ENCODE measurements at places on chromosomes 6 and 20.

GRCh38 chr6:116265041-116265829 lies 11.4 kb upstream of the TSPYL4 start:
- DNase-seq, result no peak

DNA sequence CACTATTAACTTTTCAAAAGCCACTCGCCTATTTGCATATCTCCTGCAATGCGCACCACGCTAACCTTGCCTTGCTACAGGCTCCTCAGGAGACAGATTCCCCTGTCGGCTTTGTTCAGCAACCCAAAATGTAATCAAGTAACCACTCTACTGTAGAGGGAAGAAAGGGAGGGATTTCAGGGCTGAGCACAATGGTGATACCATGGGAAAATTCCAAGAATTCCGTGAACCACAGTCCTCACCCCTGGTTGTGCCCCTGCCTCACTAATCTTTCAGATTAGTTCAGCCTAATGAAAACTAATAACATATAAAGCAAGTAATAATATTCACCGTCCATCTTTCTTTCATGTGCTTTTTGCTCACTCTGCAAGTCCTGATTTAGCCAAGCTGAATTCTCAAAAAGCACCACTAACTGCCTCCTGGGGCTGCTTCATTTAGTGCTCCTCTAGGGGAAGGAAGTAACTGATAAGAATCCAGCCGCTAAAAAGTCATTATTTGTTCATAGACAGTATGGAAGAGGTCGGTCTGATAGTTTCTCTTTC lies 6.6 kb downstream of the CITED2 start:
- DNase-seq, result peak; percentile 74

DNA sequence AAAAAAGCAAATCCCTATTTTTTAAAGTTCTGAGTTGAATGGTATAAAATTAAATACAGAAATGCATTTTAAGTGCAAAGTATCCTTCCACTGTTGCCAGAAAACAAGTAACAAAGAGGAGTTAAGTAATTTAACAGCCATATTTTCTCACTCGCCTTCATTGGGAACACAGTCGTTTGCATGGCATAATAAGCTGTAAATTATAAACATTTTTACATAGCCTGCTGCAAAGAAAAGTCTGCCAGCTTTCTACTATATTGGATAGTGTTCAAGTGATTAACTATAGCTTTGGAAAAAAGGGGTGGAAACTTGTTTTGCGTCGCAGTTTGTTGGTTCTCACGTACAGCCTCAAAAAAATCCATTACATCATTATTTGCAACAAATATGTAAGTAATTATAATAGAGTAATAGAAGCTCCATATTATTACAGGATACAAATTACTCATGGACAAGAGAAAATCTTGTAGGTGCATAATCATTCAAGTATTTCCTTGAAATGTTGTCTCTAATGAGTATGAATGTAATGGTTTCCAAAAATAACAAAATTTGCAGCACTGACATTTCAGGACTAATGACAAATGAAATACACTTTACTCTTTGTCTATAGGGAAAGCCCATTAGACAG lies 139.3 kb downstream of the PDSS2 start:
- DNase-seq, result no peak

GRCh38 chr20:10978713-10979112 lies 304.9 kb upstream of the JAG1 start:
- no peak for DNase-seq

GRCh38 chr6:150408842-150409241 lies 40.0 kb downstream of the IYD start:
- DNase-seq, result no peak

- DNase-seq, result peak; percentile 50
Observed at GRCh38 chr20:21571841-21572690, 58.2 kb upstream of the NKX2-2 start.

GRCh38 chr6:2632368-2632767 lies 118.4 kb downstream of the MYLK4 start:
- DNase-seq, result no peak

DNA sequence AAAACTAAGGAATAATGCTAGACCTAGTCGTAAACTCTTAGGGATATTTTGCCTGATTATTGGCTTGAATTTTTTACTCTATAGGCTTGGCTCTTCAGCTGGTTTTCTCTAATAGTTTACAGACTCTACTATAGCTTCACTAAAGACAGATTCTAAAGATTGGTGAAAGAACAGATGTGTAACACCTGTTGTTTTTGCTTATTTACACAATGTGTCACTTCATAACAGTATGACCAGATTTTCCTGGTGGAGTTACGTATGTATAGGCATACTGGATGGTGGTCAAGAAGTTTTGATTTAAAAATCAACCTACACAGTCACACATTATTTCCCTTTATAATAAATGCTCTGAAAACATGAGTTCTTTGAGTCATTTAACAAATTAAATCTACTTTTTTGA lies 4.8 kb downstream of the COL19A1 start:
- no peak for DNase-seq

DNA sequence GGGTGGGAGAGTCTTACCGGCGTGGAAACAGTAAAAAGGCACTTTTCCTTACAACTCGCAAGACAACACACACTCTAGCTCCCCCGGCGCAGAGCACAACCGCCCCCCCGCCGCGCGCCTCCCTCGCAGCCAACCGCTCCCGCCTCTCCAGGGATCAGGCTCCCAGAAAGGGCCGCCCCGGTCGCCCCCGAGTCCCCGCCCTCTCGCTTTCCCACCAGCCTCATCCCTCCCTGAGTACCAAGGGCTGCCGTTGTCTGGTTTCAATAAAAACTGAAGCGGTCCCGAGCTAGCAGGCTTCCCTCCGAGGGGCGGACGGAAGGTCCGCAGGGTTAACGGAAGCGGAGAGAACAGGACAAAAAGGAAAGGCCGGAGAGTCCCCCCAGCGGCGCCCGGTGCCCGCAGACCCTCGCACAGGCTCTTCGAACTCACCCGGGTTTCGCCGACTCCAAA lies 804 bp downstream of the ELOVL5 start:
- peak; percentile 85 for DNase-seq

- no peak for DNase-seq
Observed at GRCh38 chr6:167851370-167851952, 24.8 kb downstream of the AFDN start.

GRCh38 chr20:42095221-42095620 lies 477.0 kb upstream of the CHD6 start:
- DNase-seq, result no peak

- DNase-seq, result peak; percentile 48
Observed at GRCh38 chr6:44075647-44076355, 51.5 kb downstream of the MRPL14 start.

GRCh38 chr6:111207141-111207858 lies 120.0 kb downstream of the SLC16A10 start:
- no peak for DNase-seq

DNA sequence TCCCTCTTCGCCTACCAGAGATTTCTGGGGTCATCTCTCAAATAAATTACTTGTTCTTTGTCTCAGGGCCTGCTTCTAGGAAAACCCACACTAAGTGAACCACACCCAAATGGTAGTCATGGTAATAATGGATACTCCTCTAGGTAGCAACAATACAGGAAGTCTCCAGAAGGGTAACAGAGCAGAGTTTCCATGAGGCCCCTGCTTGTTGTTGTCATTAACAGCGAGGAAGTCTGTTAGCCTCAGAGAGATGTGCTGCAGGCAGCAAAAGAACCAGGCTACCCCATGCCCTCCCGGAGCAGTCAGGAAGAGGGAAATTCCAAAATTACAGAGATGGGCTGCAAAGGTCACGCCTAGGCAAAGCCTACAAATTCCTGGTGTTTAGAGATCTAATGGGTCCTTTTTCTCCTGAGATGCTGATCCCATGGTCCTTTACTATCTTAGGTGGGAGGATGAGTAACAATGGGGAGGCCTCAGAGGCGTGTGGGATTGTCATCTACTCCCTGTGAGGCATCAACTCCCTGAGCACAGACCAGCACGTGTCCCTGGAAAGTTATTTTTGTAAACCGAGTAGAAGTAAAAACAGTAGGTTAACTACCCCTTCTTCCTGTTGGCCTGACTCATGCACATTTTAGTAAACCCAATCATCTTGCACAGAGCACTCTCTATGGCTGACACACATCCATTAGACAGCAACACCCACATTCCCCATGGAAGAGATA lies 10.1 kb downstream of the ISM1 start:
- no peak for DNase-seq

- no peak for DNase-seq
Observed at GRCh38 chr6:120214088-120214499, 864.5 kb upstream of the MAN1A1 start.

GRCh38 chr6:168192901-168193815 lies 114.1 kb upstream of the FRMD1 start:
- peak; percentile 29 for DNase-seq

DNA sequence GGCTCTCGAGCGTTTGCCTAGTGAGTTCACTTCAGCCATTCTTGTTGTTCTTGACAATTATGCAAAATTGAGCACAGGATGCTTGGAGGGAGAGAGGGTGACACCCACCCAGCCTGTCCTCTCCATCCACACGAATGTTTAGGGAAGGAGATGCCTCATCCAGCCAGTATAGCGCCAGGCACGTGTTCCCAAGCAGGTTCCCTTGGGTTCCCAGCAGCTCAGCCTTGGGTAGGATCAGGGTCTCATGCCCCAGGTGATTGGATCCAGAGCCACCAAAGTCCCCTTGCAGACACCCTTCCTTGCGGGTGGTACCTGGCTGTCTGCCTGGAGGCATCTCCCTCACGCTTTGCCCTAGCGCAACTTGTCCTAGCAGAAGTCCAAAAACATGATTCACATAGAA lies 394.9 kb downstream of the CDH4 start:
- DNase-seq, result no peak

GRCh38 chr20:39429726-39430125 lies 467.6 kb downstream of the DHX35 start:
- no peak for DNase-seq

GRCh38 chr6:5667737-5668136 lies 339.0 kb downstream of the NRN1 start:
- DNase-seq, result no peak

- DNase-seq, result no peak
Observed at GRCh38 chr6:110999634-111000270, 17.9 kb downstream of the RPF2 start.

DNA sequence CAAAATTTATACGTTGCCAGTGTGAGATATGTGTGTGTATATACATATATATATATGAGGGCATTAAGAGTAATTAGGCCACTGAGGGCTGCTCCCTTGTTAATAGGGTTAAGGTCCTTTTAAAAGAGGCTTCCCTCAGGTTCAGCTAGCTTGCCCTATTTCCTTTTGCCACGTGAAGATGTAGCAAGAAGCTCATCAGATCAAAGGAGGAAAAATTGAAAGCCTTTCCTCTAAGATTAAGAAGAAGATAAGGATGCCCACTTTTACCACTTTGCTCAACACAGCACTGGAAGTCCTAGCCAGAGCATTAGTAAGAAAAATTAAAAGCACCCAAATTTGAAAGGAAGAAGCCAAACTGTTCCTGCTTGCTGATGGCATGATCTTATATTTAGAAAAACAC lies 33.2 kb upstream of the ISM1 start:
- DNase-seq, result no peak

DNA sequence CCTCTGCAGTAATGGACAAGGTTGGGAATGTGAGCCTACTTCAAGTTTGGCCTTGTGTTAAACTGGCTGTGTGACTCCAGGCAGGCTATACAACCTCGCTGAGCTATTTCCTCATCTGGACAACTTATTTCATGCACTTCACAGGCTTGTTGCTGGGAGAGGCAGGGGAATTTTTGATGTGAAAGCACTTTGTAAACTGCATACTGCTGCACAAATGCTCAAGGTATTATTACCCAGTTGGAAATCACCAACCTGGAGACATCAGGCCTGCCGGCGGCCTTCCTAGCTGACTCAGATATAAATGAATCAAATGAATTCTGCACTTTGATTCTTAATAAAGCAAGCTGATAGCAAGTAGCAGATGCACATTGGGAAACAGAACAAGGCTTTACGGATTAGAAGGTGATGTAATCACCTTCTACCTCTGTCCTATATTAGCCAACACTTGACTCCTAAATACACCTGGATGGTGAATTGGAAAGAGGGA lies 10.1 kb downstream of the JARID2 start:
- DNase-seq, result no peak

DNA sequence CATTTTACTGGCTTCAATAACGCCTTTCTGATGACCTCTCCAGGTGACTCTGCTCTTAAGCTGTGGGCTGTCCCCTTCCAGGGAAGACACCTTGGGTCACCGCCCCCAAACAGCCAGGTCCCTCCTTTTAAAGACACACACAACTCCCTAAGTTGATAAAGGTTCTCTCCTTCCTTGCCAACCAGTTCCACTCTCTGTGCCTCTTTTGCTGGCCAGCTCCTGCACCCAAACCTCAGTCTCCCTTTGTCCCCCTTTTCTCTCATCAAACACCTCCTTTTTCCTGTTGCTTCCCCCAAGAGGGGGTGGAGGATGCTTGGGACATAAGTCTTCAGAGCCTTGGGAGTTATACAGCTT lies 1.0 kb downstream of the NCOA6 start:
- peak; percentile 46 for DNase-seq

DNA sequence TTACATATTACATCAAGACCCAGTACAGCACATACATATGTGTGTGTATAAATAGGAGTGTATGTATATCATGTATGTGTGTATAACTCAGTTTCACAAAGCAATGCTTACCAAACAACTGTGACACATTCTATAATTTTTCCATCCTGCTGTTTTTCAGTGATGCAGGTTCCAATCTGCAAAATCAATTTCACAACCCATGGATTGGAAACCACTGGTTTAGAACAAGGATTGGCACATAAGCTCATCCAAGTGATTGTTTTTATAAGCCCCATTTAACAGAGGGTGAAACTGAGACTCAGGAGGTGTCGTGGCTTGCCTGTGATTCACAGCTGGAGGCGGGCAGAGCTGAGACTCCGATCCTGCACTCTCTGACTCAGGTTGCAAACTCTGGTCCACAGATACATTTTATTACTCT lies 158.2 kb downstream of the ZMYND8 start:
- DNase-seq, result no peak

GRCh38 chr6:15735567-15736265 lies 72.9 kb upstream of the DTNBP1 start:
- DNase-seq, result no peak

DNA sequence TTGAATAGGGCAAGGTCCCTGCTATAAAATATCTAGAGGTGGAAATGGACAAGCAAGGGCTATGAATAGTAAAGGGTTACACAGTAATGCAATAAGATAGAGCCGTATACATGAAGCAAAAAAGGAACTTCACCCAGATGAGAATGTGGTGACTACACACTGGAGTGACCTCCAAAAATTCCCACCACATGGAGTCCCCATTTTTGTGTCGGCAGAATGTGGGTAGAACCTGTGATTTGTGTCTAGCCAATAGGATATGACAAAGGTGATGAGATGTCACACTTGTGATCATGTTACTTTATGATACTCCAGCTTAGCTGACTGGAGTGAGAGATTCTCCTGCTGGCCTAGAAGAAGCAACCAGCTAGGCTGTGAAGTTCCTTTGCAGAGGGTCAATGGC lies 96.8 kb downstream of the SYNE1 start:
- no peak for DNase-seq

- no peak for DNase-seq
Observed at GRCh38 chr6:7900621-7901020, 10.0 kb downstream of the TXNDC5 start.

DNA sequence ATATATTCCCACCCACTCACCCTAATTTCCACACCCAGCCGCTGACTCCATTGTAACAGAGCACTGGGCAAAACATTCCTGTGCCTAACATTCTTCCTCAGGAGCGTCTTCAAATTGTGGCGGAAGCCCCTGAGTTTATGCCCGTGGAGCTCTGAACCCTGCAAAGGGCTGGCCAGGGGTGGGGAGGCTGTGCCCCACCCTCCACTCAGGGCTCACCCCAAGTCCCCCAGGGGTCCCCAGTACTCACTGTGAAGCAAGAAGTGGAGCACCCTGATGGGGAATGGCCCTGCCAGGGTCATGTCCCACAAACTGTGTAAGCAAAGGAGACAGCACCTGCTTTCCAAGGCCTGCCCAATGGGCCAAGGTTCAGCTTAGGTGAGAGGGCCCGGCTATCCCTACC lies 303.2 kb downstream of the PREX1 start:
- no peak for DNase-seq
